ENCODE measurements at places on chromosomes 5 and 9. TPM values are rescaled to one million over a fixed set of nuclear protein-coding genes. Genes with fewer than 3 reads are reported as not detected.

Gene GZMA
- total RNA-seq = not detected

Gene OTULINL
- total RNA-seq = 14.1 TPM

Gene SPAAR
- 0.13 TPM for total RNA-seq

Gene MYOT
- total RNA-seq = not detected

Gene TLE1
- total RNA-seq = 82.6 TPM

Gene FAM78A
- total RNA-seq = 0.31 TPM

Gene RGS7BP
- total RNA-seq = not detected

Gene RANBP3L
- total RNA-seq = not detected

Gene GPR21
- not detected for total RNA-seq

Measured in A549 treated with Mapracorat at 1 μM for 4 hours (cell line).